ENCODE measurements at places on chromosomes 2 and 18.

DNA sequence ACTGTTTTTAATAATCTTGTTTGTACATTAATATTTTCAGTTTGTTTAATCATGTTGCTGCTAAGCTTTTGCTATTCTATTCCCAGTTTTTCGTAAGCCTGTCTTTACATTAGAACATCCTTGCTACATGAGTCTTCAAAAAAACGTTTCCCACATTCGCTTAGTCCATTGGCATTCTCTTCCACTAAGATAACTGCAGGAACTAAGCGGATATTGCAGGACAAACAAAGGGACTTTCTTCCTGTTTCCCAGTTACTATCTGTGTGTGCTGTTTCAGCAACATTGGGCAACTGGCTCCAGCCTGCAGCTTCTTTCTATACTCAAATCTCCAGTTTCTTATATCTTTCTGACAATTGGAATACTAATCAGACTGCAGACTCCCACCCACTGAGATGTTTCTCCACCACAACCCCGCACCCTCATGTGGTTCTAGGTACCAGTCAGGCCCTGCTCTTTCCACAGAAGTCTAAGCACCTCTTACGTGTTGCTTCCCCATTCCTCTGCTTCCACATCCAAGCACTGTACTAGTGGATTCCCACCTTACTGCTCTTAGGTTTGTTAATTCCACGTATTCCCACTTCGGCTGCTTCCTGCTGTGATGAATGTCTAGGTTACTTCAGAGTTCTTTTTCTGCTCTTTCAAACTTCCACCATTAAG is 420.3 kb downstream of the LRRTM4 start:
- no peak for DNase-seq

GRCh38 chr2:112153501-112153900 is 15.3 kb downstream of the FBLN7 start:
- no peak for DNase-seq

DNA sequence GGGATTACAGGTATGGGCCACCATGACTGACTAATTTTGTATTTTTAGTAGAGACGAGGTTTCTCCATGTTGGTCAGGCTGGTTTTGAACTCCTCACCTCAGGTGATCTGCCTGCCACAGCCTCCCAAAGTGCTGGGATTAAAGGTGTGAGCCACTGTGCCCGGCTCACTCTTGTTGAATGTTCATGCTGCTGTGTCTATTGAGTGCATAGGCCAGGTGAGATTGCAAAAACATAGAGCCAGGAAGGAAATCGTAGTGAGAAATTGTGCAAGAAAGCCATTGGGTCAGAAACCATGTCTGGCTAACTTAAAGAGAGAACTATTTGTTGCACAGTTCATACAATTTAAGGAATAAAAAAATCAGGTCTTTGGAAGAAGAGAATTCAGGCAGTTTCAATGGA is 45.5 kb upstream of the FZD5 start:
- DNase-seq, result no peak

DNA sequence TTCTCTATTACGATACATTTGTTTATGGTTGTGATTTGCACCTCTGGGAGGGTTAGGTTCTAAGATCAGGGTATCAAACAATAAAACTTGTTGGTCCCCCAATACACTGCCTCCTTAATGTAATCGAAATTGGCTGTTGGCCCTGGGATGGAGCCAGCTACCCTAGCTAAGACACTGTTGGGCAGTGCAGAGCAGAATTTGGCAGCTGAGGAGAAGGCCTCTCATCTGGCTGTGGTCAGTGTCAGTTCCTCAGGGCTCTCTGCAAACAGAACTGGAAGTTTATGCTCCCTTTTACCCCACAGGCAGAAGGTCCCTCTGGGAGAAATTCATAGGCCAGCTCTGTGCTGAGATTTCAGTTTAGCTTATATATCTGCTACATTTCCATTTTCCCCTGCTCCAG is 8.6 kb upstream of the HAAO start:
- DNase-seq, result no peak

DNA sequence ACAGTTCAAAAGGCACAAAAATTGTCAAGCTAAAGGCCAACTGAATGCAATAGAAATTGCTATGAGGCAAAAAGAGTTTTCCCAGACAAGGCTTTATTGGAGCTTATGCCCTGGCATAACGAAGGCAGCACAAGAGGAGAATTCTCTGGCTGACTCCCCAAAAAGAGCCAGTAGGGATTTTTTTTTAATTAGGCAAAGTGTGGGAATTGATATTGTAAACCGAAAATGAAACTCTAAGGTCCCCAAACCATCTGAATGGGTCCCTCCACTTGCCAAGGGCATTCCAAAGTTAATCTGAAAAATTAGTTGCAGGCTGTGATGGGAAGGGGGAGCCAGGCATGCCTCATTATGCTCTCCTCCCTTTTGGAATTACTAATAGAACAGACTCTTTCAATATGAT is 118.9 kb downstream of the SPOPL start:
- DNase-seq, result no peak
